NCI-H774 (cell line): ENCODE measurements at places on chromosomes 16 and 17.
A peak's percentile ranks its signal among the peaks of the same experiment; 100 is the strongest.

DNA sequence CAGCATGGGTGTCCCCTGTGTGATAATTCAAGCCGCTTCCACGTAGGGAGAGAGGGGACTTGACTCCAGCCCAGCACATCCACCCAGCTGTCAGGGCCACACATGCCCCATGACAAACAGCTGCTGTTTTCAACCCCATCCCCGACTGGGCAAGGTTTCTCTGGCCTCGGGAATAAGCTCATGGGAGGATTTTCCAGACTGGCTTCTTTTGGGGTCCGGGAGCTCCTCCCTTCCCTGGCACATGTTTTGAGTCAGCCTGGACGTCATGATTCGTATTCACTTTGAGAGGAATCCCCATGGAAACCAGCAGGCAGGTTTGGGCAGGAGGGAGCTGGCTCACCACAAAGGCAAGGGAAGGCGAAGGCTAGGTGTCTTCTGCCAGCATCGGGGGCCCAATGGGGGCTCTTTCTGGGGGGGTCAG is 156.4 kb downstream of the CMIP start:
- no peak for DNase-seq

- no peak for DNase-seq
Observed at GRCh38 chr17:29368161-29368560, 22.0 kb upstream of the TAOK1 start.

GRCh38 chr17:75854881-75855309 is 240 bp downstream of the WBP2 start:
- no peak for DNase-seq

DNA sequence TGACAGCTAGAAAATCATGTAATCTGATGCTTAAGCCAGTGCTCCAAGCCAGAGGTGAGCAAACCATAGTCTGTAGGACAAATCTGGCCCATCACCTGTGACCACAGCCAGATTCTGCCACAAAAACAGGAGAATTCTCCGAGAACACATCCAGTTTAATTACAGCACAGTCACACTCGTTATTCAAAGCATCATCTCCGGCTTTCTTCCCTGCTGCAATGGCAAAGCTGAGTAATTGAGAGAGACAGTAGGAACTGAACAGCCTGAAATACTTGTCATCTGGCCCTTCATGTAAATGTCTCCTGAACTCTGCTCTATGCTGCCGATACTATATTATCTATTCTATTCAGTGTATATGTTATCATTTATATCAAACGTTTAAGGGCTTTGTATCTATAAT is 121.4 kb upstream of the FOXF1 start:
- DNase-seq, result no peak

- no peak for DNase-seq
Observed at GRCh38 chr17:37440424-37440823, 33.7 kb downstream of the TADA2A start.

- no peak for DNase-seq
Observed at GRCh38 chr17:65446838-65447526, 114.5 kb downstream of the AXIN2 start.

DNA sequence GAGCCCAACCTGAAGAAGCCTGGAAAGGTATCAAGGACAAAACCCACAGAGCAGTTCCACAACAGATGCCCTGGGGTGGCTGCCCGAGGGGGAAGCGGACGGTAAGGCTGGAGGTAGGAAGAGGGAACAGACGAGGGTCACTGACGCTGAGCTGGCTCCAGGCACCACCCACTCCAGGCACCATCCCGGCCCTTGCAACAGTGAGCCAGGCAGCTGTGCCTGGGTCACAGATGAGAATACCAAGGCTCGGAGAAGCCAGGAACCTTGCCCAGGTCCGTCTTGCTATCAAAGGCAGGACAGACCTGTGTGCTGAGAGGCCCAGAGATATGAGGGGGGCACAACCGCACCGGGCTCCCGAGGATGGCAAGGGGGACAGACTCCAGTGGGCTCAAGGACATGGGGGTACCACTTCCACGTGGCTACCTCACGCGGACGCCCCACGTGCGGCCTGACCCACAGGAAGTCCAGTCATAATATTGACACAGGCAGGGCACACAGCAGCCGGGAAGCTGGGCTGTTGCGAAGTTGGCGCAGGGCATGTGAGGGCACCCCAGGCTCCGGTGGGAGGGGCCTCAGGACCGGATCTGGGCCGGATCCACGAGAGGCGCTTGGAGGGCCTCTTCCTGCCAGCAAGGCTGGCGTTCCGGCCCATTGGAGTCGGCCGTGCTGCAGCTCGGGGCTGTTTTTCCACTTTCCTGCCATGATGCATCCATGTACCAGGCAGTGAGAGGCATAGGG is 29.9 kb downstream of the PEMT start:
- peak; percentile 62 for DNase-seq

GRCh38 chr16:63530974-63531373 is 1494.7 kb upstream of the CDH8 start:
- no peak for DNase-seq

DNA sequence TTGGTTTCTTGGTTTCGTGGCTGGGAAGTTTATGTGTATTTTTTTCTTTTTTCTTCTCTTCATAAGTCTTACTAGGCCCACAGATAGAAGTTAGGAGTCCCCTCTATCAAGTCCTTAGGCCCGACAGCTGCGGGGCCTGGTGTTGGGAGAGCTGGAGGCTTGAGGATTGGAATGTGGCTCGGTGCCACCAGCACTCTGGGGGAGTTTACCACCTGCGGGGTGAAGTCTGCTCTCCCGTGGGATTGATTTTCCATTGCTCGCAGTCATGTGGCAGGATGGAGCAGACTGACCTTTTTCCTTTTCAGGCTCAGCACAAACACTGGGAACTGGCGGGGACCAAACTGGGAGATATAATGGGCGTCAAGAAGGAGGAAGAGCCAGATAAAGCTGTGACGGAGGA is 7.5 kb downstream of the DHX38 start:
- no peak for DNase-seq

GRCh38 chr17:78069695-78070094 is 58.9 kb downstream of the TMC6 start:
- DNase-seq, result no peak

GRCh38 chr17:1714980-1715802 is 5.0 kb upstream of the TLCD2 start:
- DNase-seq, result no peak

DNA sequence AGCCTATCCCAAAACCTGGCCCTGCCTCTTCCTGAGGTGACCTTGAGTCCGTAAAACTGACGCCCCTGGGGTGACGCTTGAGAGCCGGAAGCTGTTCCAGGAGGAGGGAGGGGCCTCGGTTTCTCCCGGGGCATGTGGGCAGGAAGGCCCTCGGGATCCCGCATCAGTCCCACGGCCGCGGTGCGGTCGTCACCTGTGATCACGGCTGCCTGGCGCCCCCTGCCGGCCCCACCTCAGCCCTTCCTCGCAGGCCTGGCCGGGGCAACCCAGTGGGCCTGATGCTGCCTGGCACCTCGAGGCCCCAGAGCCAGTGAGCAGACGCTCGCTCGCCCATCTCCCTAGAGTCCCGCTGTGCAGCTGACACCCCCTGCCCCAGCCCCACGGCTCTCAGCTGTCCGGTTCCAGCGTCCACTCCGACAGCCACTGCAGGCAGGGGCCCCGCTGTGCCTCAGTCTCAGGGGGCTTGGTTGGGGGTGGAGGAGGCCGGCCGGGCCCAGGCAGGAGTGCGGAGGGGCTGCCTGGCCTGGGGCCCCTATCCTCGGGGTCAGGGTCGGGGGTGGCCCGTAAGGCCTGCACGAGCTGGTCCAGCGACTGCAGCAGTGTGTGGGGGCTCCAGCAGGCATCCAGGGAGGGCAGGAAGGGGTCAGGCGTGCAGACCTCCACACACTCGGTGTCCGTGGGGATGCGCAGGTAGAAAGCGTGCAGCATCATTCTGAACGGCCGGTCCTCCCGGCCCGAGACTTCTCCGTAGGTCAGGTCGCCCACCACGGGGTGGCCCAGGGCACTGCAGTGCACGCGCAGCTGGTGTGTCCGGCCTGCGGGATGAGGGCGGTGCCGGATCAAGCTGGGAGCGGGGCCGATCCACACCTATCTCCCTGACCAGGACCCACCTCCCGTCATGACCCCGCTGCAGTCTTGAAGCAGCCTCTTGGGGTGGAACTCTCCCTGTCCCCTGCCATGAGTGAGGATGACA is 2.3 kb downstream of the RPUSD1 start:
- DNase-seq, result no peak

- no peak for DNase-seq
Observed at GRCh38 chr16:11183035-11183812, 72.8 kb downstream of the SOCS1 start.

GRCh38 chr17:50028736-50029120 is 27.2 kb upstream of the ITGA3 start:
- no peak for DNase-seq

- no peak for DNase-seq
Observed at GRCh38 chr17:35132816-35133550, 9.1 kb downstream of the NLE1 start.

GRCh38 chr16:28069971-28070794 is 6.7 kb upstream of the GSG1L start:
- DNase-seq, result no peak

- no peak for DNase-seq
Observed at GRCh38 chr16:89498839-89499238, 8.5 kb upstream of the ANKRD11 start.

- no peak for DNase-seq
Observed at GRCh38 chr17:80981062-80981902, 10.4 kb upstream of the CHMP6 start.

DNA sequence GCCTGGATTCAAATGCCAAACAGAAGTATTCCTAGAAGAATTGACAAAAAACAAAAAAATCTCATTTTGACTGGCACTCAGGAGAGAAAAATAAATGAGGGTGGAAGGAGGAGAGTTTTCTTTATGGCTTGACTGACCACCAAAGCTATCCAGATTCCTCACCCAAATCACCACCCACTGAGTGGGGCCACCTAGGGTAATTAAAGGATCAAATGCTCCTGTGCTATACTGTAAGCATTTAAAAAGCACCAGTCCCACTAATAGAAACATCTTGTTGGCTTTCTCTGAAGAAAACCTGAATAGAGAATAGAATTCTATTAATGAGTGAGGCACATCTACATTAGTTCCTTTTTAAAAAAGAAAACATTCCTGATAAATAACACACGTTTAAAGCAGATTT is 163.3 kb downstream of the ANKFN1 start:
- DNase-seq, result no peak

- DNase-seq, result no peak
Observed at GRCh38 chr17:72843591-72843990, 248.9 kb downstream of the SLC39A11 start.

- no peak for DNase-seq
Observed at GRCh38 chr16:74298104-74298503, 1.5 kb downstream of the PSMD7 start.

- DNase-seq, result peak; percentile 94
Observed at GRCh38 chr17:48023400-48024148, 14.0 kb downstream of the COPZ2 start.

DNA sequence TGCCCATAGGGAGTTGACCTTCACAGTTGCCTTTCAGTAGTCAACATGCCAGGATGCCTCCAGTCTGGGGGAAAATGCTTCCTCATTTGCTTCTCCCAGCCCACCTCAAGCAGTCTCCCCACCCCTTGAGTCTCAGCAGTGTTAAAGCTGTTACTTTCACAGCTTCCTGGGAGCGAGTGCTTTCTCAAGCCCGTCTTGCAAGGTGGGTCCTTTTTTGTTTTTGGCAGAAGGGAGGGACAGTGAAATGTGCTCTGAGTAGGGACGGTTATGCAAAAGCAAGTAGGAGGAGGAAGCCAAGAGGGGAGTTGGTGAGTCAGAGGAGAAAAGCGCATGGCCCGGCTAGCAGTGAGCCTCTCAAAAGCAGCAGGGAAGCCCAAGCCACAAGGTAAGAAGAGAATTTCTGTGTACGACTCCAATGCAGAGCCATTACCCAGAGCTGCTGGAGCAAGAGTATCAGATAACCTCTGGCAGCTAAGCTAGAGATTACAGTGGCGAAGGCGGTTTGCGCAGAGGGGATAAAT is at the start of gene CHST4:
Gene CHST4, plus strand, starts transcription at position 316 of the 521 bp plus-strand sequence. CDS start 10,252 bp downstream, outside the sequence.
- DNase-seq, result no peak

DNA sequence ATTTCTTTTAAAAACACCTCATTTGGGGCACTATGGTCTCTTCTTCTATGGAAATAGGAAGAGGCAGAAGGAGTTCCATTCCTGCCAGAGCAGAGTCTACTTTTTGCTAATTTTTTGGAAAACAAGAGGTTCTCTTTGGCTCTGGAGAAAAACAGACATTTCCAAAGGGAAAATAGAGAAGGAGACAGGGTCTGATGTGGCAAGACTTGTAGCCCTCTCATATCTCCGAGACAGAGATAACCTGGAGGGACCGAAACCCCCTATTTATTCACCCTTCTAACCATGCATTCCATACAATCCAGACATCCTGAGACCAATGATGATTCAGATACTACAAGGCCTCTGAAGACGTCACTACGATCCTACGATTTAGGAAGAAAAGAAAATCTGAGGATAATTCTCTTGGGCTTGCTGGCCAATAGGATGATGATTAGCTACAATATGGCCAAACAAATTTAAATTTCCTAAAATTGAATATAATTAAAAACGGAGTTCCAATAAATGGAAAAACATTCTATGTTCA is 70.2 kb downstream of the HIC1 start:
- DNase-seq, result no peak

- no peak for DNase-seq
Observed at GRCh38 chr17:27997044-27997401, 45.5 kb upstream of the NLK start.

DNA sequence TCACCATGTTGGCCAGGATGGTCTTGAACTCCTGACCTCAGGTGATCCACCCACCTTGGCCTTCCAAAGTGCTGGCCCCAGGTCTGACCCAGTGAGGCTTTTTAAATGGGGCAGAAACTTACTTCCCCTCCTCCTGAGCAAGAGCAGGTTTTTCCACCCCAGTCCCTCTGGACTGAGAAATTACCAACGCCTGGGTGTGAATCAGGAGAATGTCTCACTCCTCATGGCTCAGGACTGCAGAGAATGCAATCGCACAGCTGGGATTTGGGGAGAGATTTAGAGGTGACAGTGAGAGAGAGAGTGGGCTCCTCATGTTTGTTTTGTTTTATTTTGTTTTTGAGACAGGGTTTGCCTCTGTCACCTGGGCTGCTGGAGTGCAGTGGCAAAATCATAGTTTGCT is 203.6 kb downstream of the RAB11FIP4 start:
- no peak for DNase-seq

GRCh38 chr17:74994440-74994839 is 7.0 kb downstream of the CDR2L start:
- DNase-seq, result no peak

GRCh38 chr17:21295036-21295952 is 10.8 kb downstream of the MAP2K3 start:
- no peak for DNase-seq

DNA sequence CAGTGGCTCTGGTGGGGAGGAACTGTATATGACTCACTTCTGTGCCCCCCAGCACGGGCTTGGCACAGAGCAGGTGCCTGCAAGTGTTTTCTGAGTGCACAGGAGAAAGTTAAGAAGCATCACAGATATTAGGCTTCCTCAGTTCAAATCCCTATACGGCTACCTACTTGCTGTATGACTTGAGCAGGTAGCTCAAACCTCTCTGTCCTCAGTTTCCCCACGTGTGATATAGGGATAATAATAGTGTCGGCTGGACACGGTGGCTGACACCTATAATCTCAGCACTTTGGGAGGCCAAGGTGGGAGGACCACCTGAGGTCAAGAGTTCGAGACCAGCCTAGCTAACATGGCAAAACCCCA is 95.7 kb downstream of the C16orf78 start:
- DNase-seq, result no peak
